ENCODE measurements at places on chromosomes 1 and 21.

DNA sequence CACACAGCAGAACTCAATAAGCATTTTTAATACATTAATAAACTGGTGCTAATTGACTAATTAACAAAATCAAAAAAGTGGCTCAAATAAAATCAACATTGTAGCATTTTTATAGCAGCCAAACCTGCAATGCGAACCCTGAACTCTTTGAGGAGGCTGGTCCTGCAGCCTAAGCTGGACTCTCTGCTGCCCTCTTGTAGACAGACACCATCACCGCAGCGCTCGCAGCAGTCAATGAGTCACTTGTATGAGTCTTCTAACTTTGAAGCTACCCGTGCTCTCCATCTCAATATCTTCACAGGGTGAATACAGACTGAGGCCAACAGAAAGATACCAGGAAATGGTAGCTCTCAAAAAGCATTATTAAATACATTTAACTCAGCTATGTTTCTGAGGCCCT lies 9.7 kb upstream of the KRTAP7-1 start:
- no peak for DNase-seq

DNA sequence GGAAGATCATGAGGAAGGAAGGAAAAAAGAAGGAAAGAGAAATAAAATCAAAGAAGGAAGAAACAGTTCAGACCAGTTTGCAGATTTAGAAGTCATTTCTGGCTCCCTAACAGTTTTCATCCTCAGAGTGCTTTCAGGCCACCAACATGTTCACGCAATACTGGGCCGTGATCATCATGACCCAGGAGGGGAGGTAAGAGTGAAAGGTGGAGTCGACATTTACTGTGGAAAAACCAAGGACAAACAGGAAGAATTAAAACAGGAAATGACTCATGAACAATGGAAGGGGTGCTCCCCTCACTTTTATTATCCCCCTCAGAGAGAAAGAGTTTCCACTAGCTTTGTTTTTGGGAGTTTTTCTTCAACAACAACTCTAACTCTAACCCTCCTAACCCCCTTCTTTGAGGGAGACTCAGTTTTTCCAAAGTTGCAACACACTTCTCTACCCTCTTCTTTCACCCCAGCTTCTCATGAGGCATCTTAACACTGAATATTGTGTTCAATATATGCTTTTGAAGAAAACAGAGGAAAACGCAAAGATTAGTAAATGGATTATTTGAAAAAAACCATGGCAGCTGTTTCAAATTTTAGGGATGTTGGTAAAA lies 60.4 kb downstream of the VANGL2 start:
- no peak for DNase-seq

- no peak for DNase-seq
Observed at GRCh38 chr21:26457817-26458216, 115.3 kb downstream of the CYYR1 start.

- DNase-seq = no peak
Observed at GRCh38 chr1:55916907-55917306, 662.5 kb downstream of the PLPP3 start.

DNA sequence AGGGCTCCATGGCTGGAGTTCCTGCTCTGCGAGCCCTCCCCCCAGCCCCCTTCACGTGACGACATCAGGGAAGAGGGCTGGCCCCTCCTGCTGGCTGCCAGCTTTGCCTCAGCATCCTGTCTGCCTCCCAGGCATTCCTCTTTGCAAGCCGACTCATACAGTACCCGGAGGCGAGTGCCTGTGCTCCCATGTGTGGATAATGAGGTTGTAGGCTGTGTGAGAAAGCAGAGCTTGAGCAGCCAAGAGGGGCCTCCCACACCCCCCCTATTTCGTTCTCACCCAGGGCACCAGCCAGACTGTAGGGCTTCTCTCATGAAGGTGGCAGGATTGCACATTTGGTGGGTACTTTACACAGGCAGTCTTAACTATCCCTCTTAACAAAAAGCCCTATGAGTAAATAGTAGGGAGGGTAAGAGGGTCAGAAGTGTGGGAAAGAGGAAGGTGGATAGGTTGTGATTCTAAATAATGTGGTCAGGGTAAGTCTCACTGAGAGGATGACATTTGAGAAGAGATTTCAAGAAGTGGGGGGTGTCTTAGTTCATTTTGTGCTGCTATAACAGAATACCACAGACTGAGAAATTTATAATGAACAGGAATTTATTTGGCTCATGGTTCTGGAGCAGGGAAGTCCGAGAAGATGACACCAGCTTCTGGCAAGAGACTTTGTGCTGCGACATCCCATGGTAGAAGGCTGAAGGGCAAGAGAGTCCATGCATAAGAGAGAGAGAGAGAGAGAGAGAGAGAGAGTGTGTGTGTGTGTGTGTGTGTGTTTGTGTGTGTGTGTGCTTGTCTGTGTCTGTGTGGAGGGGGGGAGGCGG lies 113.5 kb downstream of the OMA1 start:
- no peak for DNase-seq

- no peak for DNase-seq
Observed at GRCh38 chr1:224182057-224182865, 779 bp upstream of the DEGS1 start.

- no peak for DNase-seq
Observed at GRCh38 chr1:204887846-204888245, 17.2 kb downstream of the NFASC start.

DNA sequence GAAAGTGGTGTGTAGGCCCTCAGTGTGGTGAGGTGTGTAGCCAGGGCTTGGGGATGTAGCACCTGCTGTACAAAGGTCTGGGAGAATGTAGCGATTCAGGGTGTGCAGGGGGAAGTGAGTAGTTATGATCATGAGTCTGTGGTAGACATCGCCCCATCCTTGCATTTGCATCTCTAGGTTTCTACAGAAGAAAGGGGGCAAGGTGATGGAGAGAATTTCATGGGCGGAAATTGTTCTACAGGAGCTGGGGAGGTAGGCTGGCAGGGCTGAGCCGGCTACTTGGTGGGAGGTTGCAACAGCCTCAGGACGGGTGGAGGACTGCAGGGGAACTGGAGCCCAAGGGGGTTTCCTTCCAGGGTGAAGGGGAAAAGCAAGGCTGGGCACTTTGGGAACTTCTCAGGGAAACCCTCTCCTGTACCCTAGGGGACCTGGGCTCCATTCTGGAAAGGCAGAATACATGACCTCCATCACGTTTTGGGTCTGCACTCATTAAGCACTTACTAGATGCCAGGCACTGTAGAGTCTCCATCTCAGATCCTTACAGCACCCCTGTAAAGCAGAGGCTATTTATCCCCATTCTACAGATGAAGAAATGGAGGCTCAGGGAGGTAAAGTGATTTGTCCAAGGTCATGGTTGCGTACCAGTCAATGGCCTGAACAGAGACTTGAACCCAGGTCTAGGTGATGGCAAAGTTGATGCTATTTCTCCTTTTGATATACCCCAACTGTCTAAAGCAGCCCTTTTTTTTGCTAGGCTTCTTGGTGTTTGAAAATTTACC lies 14.5 kb upstream of the TNFRSF1B start:
- no peak for DNase-seq

DNA sequence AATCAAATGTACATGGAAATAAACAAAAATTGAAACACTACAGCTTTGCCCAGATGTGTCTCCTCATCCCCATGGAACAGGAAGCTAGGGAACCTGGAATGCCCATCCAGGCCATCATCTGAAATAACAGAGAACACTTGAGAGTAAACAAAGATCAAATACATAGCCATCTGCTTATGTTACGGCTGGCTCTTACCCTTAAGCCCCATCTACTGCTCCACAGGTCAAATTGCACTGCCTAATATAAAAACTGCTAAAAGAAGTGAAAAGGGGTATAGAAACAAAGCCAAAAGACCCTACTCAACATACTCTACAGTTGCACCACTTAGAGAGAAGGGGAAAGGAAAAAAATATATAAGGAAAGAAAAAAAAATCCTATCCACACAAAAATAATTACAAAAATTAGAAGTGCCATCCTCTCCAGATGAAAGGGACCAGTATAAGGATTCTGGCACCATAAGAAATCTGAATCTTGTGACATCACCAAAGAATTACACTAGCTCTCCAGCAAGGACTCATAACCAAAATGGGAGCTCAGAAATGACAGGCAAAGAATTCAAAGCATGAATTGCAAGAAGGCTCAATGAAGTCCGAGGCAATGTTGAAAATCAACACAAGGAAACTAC lies 26.9 kb downstream of the OR6Y1 start:
- no peak for DNase-seq

DNA sequence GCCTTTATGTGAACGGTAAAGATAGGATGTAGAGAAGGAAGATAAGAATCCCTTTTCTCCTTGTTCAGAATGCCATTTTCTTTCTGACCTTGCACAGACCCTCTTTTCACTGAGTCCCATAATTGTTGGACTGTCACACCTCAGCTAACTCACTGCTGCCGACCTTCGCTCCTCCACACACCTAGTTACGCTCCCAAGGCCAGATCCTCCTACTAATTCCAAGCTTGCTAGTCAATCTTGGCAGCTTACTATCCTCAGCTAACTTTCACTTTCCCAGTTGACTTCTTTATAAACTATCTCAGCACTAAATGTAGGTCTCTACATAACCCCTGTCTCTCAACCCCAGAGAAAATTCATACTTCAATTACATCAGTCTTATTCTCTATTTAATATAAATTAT lies 471.8 kb upstream of the PRMT6 start:
- DNase-seq = no peak

DNA sequence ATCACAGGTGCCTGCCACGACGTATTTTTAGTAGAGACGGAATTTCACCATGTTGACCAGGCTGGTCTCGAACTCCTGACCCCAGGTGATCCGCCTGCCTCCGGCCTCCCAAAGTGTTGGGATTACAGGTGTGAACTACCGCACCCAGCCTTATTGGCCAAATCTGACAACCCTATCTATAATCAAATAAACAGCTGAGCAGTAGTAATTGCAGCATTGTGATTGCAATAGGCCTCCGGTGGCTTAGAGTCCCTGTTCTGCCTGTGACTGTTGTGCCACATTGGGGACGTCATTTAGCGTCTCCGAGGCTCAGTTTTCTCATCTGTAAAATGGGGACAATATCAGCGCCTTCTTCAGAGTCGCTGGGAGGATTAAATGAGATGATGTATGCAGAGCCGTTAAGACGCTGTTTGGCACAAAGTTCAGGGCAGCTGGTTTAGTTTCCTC lies 569 bp upstream of the CAPN2 start:
- DNase-seq = no peak

All from cortex of kidney (tissue), 1 donor.